ENCODE measurements at places on chromosomes 5 and 9.

DNA sequence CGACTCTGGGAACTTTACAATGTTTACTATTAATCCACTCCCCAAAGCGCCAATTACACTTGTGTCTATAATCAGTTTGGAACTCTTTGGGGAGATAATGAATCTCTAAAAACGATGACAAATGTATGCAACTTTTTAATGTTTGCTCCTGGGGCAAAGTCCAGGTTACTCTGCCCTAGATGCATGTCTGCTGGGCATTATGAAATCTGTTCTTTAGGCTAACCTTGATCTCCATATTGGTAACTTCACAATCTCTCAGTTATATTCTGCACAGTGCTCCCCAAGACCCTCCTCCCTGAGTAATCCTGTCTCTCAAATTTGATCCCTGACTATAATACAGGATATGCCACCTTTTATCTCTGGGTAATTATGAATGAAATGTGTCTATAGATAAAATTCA is 152.2 kb upstream of the TRPM3 start:
- DNase-seq = no peak

DNA sequence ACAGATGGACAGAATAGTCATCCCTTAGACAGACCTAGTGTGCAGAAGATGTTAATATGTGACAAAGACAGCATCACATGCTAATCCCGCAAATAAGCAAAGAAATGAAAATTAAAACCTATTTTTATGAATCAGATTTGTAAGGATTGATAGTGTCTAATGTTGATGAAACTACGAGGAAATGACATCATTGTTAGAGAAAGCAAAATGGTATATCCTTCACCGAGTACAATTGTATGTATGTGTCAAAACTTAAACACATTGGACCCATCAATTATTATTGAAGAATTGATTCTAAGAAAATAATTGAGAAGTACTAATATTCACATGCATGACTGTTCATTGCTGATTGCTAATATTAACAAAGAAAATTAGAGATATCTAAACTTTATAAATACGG is 493.2 kb downstream of the BNC2 start:
- DNase-seq = no peak

- DNase-seq = peak; percentile 85
Observed at GRCh38 chr5:150780187-150780692, 1.7 kb downstream of the SMIM3 start.

DNA sequence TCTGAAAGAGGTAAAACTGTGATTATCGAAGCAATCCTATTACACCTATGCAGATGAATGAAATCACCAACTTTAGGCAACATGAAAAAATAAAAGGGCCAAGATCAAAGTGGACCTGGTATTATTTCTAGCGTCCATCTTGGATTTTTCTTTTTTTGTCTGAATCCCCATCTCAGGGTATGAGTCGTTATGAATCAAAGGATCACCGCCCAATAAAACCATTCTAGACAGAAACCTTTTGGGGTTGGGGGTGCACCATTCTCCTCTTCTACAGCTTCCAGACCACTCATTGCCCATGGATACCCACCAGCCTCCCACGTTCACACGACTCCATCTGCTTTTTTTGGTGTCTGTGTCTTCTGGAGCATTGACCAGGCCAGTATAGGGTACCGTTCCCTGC is 33.4 kb downstream of the MAP1B start:
- no peak for DNase-seq

GRCh38 chr5:78501411-78502352 is 141.3 kb downstream of the SCAMP1 start:
- DNase-seq = no peak

DNA sequence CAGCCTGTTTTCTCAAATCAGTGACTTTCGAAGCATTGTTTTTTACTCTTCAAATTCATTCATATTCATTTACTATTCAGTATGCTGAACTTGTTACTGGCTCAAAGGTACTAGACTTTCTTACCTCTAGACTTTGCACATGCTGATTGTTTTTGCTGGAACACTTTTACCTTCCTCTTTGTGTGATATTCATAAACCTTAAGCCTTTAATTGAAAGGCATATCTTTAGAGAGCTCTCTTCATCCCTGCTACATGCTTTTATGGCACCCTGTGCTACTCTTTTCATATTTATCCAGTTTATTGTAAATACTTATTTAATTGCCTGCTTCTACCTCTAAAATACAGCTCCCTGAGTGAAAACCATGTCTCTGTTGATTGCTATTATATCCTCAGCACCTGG is 48.7 kb upstream of the LRRC19 start:
- no peak for DNase-seq

- DNase-seq = no peak
Observed at GRCh38 chr5:128858995-128859394, 106.3 kb upstream of the SLC27A6 start.

GRCh38 chr5:33474931-33475499 is 34.2 kb downstream of the TARS1 start:
- no peak for DNase-seq

DNA sequence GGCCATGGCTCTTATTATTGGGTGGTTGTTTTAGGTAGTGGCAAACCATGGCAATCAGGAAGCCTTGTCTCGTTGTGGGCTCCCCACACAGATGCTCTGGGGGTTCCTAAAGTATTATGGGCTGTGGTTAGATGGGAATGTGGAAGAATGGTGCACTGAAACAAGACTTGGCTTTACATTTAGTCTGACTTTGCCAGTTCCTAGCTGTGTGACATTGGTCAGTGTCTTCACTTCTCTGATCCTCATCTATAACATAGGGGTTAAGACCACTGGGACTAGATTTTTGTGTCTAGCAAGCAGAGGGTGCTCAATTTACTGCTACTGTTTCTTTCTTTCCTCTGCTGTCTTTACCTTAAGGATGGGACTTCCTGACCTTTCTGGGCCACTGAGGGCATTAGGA is 149.5 kb downstream of the HSPA4 start:
- DNase-seq = no peak

- peak; percentile 83 for DNase-seq
Observed at GRCh38 chr5:17436761-17437221, 61.2 kb upstream of the TAF11L2 start.

DNA sequence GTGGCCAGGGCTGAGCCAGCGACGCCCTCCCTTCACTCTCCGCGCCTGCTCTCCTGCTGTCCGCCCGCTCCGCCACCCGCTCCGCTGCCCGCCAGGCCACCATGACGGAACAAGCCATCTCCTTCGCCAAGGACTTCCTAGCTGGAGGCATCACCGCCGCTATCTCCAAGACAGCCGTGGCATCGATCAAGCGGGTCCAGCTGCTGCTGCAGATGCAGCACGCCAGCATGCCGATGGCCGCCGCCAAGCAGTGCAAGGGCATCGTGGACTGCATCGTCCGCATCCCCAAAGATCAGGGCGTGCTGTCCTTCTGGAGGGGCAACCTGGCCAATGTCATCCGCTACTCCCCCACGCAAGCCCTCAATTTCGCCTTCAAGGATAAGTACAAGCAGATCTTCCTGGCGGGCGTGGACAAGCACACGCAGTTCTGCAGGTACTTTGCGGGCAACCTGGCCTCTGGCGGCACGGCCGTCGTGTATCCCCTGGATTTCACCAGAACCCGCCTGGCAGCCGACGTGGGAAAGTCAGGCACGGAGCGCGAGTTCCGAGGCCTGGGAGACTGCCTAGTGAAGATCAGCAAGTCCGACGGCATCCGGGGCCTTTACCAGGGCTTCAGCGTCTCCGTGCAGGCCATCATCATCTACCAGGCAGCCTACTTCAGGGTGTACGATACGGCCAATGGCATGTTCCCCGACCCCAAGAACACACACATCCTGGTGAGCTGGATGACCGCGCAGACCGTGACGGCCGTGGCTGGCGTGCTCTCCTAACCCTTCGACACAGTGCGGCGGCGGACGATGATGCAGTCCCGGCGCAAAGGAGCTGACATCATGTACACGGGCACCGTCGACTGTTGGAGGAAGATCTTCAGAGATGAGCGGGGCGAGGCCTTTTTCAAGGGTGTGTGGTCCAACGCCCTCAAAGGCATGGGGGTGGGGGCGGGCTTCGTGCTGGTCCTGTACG is 1130.4 kb upstream of the ACO1 start:
- no peak for DNase-seq

GRCh38 chr5:144481861-144482260 is 311.2 kb downstream of the KCTD16 start:
- no peak for DNase-seq

- no peak for DNase-seq
Observed at GRCh38 chr5:147375151-147375550, 134.7 kb downstream of the DPYSL3 start.

DNA sequence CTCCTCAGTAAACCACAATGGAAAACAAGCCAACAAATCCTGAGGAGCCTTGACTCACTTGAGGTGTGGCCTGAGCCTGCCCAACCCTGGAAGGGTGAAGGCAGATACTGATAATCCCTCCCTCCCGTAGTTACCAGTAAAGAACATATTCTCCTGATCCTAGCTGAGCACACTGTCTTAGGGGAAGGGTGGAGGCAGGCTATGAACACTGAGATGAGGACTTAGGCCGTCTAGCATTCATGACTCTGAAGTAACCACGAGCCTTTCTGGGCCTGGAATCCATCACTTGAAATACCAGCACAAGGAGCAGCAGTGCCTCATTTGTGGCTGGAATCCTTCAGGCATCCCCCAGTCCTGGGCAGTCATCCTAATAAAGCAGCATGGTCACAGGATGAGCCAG is 124.5 kb upstream of the PRLR start:
- no peak for DNase-seq

DNA sequence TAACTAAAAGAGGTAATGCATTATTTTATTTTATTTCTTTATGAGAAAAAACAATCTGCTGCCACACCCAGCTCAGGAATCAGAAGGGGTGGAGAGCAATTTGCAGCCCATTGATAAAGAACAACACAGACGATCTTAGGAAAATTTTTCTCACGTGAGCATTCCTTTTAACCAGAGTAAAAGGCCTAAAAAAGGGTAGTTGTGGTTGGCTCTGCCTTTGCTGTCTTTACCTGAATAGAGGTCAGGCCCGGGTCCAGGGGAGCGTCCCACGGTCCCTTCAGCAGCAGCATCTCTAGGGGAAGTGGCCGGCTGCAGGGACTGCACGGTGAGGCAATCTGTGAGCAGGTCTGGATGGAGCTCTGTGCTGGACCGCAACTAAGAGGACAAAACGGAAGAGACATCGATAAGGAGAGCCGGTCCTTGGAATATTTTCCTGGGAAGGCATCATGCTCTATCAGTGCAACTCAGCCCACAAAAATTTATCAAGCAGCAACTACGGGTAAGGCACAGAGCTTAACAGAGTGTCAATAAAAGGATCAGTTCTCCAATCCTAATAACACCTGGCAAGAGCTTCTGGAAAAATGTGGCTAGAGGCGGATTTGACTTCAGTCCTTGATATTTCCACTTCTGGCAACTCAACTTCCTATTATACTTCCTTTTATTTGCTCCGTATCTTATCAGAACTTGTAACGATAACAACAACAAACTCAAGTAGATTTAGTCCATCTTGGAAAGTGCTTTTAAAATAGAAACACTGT is 372.8 kb upstream of the RFX3 start:
- DNase-seq = no peak

All from HL-60 (cell line).